Kidney (tissue), 22 donors: ENCODE measurements at places on chromosomes 3 and 15. TPM values are rescaled to one million over a fixed set of nuclear protein-coding genes. Genes with fewer than 3 reads are reported as not detected.

The XIRP1 gene
- 0.09 TPM for total RNA-seq

DNA sequence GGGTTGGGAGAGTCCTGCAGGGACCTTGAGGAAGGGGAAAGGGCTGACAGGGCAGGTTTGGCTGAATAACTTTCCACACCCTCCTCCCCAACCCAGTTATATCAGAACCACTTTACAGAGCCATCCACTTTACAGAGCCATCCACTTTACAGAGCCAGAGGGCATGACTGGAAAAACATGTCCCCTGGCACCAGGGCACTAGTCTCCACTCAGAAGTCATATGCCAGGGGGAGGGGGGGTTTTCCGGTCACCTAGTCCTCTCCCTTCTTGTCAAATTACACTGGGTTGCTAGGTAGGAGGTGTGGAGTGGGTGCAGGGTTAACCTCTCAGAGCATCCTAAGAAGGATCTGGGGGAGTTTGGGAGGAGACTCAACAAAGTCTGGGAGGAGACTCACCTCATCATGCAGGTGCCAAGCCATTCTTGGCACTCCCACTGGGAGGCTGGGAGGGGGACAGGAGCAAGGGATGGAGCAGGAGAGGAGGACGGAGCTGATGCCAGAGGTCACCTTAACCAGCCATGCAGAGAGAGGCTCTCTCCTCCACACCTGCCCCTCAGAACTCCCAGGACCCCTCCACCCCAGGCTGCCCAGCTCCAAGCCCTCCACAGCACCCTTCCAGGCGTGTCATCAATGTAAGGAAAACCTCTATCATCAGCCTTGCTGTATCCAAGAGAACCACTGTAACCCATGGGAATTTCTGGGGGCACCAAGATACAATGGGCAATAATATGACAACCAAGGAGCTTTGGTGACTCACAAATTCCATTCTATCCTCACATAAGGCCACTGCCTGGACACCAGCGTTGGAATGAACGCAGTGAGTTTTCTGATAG, 1.7 kb downstream of the LRRC2 start:
- DNase-seq = no peak

GRCh38 chr15:83108266-83109219, 1.1 kb downstream of the TM6SF1 start:
- DNase-seq = no peak

DNA sequence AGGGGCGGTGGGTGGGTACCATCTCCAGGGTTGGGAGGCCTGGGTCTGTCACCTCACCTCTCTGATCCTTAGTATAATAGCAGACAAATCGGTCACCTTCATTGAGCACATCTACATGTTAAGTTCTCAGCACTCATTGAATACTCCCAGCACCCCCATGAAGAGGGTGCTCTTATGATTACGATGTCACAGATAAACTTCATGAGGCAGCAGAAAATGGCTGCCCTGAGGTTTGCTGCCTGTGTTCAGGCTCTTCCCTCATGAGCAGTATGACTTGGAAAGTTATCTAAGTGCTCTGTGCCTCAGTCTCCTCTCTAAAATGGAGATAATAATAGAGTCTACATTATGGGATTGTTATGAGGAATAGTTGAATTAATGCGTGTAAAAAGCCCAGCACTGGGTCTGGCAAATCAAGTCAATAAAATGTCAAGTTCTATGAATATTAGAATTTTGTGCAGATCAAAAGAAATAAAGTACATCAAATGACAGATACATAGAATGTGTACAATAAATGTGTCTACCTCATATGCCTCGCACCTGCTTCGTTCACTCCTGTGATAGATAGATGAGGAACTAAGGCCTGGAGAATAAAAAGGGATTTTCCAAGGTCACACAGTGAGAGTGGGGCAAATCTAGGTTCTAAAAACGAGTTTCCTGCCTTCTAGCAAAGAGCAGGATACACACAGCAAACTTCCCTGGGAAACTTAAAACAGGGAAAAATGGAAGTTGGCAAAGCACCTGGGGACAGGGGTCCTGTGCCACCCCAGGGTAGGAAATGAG, 142.2 kb upstream of the MRPS22 start:
- no peak for DNase-seq

- no peak for DNase-seq
Measured at GRCh38 chr3:25911525-25912295, 121.8 kb downstream of the OXSM start.

The IL17RD gene
- total RNA-seq = 18.9 TPM

The GOLGA8T gene
- not detected for total RNA-seq

The TICRR gene
- 0.25 TPM for total RNA-seq

The ZWILCH gene
- 9.0 TPM for total RNA-seq
